LHCN-M2 (cell line): ENCODE measurements at places on chromosomes 2 and 18. TPM values are rescaled to one million over a fixed set of nuclear protein-coding genes. Genes with fewer than 3 reads are reported as not detected.

GRCh38 chr2:133641942-133642725 is 73.9 kb upstream of the NCKAP5 start:
- DNase-seq: no peak

- DNase-seq: no peak
These were observed 107.2 kb downstream of the RNF152 start for GRCh38 chr18:61785588-61785987.

- DNase-seq: no peak
These were observed 52.6 kb downstream of the SLC4A5 start for GRCh38 chr2:74290466-74291217.

Gene SOWAHC
- total RNA-seq: 6.4 and 7.3 TPM in 2 replicates

DNA sequence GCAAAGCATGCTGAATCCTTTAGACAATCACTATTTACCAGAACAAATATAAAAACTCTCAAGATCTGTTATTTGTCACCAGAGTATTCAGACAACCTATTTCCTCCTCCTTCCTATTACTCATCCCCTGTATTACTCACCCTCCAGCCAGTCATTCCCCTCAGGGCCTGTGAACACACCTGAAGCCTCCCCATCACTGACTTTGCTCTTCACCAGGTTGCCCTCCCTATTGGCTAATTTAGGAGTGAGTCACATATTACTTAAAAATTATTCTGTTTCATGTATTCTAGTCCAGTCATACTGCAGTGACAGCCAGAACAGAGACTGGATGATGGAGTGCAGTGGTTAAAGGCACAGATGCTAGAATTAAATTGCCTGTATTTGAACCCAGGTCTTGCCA is 3.7 kb upstream of the ATG16L1 start:
- peak; percentile 18 for DNase-seq

- peak; percentile 46 for DNase-seq
These were observed 89.3 kb downstream of the PDE11A start for GRCh38 chr2:177983183-177983788.

- DNase-seq: peak; percentile 52
These were observed 38.5 kb downstream of the LPIN1 start for GRCh38 chr2:11784747-11785610.

GRCh38 chr2:151475071-151475470 is 65.4 kb downstream of the RIF1 start:
- no peak for DNase-seq

- DNase-seq: no peak
These were observed 90.5 kb upstream of the TMEM247 start for GRCh38 chr2:46388881-46389280.

DNA sequence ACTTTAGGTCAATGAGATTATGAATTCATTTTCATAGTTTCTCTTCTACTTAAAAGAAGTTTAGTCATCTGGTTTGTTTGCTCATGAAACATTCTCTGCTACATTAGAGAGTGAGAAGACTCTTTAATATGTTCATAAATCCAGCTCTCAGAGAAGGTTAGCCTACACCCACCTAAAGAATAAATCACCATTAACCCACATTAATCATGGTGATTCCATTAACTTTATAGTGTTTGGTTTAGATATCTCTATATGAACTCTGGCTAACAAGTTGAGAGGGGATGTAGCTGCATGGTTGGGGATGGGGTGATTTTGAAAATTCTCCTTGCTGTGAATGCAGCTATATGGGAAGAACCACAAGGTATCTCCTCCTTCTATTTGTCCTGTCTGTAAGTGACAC is 10.7 kb downstream of the TFPI start:
- no peak for DNase-seq

GRCh38 chr2:29606104-29607037 is 315.0 kb downstream of the ALK start:
- DNase-seq: peak; percentile 95

Gene ITPRIPL1
- total RNA-seq: 0.34 and 0.83 TPM in 2 replicates

Gene PPM1G
- 117 and 120 TPM in 2 replicates for total RNA-seq

Gene FAM237A
- not detected in 2 replicates for total RNA-seq

Gene PRSS56
- total RNA-seq: 0.40 and 0.71 TPM in 2 replicates

Gene SULT1C2
- 0.06 TPM in 1 of 2 replicates, not detected in the other for total RNA-seq

GRCh38 chr18:3879836-3880120 is 429.8 kb downstream of the TGIF1 start:
- no peak for DNase-seq

Gene XRCC5
- total RNA-seq: 374 and 398 TPM in 2 replicates

DNA sequence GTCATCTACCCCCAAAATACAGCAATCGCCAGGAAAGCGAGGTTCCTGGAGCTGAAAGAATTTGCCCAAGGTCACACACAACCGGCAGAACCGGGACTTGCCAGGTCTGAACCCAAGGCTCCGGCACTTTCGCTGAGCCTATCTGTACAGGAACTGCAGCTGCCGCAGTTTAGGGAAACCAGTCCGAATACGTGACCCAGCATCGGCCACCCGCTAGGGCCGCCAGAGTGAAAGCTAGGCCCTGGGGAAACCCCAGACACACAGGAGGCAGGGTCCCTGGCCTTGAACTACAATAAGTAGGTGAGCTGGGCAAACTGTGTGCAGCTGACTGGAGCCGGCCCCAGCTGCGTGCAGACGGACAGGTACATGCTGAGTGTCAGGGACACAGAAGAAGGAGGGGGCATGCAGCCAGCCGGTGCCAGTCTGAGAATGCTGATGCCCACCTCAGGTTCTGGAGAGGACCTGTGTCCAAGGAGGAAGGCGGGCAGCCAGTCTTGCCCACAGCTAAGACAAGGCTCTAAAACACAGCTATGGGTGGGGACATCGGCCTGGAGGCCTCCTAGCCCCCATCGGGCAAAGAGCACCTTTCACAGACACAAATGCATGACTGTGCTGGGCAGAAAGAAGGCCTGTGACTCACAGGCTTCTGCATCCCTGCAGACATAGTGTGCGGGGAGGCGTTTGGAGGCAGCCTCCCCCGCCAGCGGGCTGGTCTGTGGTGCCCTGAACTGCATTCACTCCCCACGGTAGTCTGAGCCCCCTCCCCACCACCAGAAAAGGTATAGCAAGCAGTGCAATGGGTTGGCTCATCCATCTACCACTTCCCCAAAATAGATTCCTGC is 107.4 kb upstream of the ID2 start:
- no peak for DNase-seq

Gene MAPK4
- total RNA-seq: not detected in 2 replicates

Gene LINC00305
- total RNA-seq: not detected in 2 replicates

Gene TTC32
- 5.7 and 14.8 TPM in 2 replicates for total RNA-seq

Gene GTF2A1L
- 0.19 and 0.23 TPM in 2 replicates for total RNA-seq

DNA sequence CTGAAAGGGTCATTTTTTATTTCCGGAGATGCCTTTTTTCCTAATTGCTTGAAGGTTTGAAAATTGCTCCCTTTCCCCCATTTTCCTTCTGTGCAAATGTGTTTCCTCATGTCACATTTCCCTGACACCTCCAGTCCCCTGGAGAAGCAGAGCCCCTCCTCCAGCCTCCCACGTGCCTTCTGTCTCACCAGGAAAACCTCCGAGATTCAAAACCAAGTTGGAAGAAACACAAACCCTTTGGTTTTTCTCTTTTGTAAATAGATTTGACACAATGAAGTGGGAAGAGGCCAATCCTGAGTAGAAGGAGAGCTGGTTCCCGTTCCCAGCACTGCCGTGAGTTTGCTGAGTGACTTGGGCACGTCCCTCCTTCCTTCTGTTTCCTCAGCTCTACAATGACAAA is 125.4 kb upstream of the MYCN start:
- DNase-seq: no peak

Gene MAL
- not detected in 2 replicates for total RNA-seq

Gene LIPG
- total RNA-seq: 0.11 and 0.19 TPM in 2 replicates

Gene MDH1B
- total RNA-seq: 0.86 and 2.5 TPM in 2 replicates

DNA sequence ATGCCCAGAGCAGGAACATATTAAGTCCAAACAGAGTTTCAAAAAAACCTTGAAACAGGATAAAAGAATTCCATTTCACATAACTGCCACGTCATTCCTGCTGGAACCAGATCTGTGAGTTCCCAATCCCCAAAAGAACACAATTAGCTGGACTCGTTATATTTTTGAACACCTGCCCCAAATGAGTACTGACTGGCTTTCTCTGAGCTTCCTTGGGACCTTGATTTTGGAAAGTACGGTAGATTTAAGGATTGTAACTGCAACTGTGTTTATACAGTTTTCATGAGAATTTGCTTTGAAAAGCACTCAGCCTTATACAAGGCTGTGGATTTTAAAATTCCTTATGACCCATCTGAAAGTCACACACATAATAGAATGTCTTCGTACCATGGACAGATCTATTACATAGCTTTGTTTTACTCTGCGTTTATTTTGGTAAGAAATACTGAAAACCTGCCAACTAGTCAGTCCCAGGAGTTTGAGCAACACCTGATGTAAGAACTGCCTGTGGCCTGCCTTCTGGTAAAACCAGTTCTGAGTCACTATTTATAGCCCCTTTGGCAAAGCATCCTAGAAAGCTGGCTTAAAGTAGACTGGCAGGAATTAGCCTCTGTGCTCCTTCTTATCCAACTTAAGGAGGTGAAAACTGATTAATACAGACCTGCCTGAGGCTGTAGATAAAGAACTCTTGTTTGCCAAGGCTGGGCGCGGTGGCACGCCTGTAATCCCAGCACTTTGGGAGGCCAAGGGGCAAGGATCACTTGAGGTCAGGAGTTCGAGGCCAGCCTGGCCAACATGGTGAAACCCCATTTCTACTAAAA is 48.1 kb downstream of the MERTK start:
- DNase-seq: peak; percentile 88

Gene HOXD10
- not detected in 2 replicates for total RNA-seq

DNA sequence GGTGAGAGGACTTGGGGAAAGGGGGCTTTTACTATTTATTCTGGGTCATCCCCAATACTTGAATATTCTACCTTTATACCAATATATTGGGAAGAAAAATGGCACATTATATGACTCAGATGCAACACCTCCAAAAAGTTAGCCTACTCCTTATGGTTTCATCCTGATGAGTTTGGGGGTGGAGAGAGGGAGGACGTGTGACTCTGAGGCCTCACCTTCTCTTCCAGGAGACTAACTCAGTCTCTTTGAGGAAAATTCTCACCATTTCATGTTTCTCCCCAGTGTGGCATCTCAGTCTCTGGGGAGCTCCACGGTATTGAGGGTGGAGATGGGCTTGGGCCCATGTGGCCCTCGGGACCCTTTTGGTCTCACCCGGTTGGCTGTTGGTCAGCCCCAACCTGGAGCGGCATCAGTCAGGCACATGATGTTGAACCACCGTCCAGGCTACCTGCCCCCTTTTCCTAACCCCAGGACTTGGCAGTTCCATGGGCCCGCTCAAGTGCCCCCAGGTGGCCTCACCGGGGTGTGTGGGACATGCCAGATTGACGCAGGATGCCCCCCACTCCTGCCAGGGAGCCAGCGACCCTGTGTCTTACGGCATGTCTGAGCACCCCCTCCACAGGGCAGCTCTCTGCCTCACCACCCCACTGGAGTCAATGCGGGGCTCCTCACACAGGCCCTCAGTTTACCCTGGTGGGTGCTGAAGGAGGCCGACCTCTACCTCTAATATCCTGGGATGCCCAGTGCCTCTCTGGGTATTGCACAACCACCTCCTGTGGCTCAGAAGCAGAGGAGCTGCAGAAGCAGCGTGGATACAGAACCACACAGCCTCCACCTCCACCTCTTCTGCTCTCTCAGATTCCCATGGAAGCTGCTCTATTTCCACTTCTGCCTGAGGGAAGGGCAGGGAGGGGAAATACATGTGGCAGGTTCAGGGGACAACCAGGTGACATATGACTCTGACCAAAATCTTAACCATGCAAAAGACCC is 297.4 kb downstream of the EIPR1 start:
- no peak for DNase-seq

DNA sequence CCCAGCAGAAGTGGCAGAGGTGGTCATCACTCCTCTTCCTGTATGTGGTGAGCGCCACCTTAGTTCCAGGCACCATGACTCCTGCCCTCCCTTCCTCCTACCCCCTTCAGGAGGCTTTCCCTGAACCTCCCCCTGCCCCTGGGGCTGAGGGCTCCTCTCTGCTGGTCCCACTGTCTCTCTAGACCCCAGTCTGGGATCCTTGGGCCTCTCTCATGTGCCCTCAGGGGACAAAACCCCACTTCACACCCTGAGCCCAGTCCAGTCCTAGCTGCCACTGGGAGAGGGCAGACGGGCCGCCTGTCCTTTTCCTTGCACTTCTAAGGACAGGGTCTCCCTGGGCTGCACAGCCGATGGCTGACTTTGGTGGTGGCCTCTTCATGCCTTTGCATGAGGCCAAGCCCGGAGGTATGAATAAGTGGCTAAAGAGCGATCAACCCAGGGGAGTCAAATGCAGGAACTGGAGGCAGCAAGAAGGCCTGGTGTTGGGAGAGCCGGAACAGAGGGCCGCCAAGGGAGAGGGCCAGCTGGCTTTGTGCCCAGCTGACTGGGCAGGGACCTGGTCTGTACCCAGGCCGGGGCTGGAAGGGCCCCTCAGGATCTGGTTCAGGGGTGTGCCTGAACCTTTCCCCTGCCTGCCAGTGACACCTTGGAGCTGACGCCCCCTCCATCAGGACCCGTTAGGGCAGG is 29.5 kb downstream of the GLI2 start:
- no peak for DNase-seq
